ENCODE measurements at places on chromosomes 1 and 21.

DNA sequence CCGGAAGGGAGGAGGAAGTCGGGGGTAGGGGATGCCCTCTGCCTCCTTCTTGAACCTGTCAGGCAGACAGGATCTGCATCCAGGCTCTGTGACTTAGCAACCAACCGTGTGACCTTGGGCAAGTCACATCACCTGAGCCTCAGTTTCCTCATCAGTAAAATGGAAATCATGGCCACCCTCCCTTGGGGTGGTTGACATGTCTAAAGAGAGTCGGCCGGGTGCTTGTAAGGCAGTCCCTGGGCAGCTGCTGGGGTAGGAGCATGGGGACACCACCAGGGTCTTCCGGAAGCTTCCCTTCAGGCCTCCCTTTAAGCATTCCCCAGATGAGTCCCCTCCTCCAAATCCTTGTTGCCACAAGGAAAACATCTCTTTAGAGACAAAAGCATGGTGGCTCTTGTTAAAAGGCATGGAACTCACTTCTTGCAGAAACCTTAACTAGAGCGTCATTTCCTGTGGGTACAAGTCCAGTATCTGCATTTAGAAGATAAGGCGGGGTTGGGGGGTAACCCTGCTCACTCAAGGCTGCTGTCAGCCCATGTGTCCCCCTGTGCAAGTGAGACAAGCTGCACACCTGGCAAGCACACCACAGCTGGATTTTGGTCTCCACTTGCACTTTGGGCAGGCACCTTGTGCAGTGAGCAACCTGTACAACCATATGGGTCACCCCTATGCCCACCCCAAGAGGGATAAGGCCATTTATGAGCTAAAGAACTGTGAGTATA lies 10.4 kb downstream of the CLCNKB start:
- no peak for DNase-seq

- DNase-seq, result no peak
Observed at GRCh38 chr1:199725002-199725565, 302.4 kb upstream of the NR5A2 start.

- peak; percentile 2 for DNase-seq
Observed at GRCh38 chr1:65420590-65421350, at the start of the genes LEPR and LEPROT. TSS of gene LEPR (plus strand) at chr1:65420668. CDS start at chr1:65565566, 144,898 bp downstream. TSS of gene LEPROT (plus strand) at chr1:65420668. CDS start at chr1:65420725, 57 bp downstream.

DNA sequence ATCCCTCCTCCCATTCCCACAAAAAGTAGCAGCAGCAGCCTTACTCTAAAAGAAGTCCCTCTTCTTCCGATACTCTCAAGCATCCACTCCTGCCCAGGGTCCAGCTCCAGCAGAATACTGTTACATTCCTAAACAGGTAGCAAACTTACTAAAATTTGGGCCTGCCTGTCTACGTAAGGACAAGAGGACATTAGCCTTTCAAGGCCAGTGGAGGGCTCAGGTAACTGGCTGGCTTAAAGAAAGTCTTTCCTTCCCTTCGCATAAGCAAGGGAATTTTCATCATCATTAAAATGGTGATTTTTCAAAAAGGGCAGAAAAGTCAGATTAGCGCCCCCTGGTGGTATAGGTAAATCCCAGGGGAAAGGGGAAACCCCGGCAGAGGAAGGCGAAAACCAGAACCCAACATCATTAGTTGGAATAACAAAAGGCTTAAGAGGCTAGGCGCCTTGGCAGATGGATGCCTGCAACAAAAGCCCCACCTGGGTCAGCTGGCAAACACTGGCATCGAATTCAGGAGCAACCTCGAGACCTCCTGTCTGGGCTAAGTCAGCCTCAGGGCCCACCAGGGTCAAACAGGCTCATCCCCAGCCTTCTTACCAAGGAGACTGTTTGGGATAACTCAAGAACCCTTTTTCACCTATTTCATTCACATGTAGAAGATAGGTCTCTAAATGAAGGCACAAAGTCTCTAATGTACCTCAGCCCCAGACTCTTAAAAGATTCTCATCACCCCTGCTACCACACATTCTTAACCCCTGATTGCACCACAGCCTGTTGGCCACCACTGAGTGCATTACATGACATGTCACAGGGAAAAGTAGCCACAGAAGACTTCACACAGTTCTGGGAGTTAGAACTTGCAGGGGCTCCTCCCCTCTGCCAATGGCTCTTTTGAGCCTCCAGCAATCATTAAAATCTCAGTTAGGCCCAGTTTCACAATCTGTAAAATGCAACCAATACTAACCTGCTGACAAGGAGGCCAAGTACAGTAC lies 36.7 kb downstream of the ERI3 start:
- peak; percentile 20 for DNase-seq

GRCh38 chr1:189323091-189323490 lies 1154.6 kb downstream of the BRINP3 start:
- no peak for DNase-seq

DNA sequence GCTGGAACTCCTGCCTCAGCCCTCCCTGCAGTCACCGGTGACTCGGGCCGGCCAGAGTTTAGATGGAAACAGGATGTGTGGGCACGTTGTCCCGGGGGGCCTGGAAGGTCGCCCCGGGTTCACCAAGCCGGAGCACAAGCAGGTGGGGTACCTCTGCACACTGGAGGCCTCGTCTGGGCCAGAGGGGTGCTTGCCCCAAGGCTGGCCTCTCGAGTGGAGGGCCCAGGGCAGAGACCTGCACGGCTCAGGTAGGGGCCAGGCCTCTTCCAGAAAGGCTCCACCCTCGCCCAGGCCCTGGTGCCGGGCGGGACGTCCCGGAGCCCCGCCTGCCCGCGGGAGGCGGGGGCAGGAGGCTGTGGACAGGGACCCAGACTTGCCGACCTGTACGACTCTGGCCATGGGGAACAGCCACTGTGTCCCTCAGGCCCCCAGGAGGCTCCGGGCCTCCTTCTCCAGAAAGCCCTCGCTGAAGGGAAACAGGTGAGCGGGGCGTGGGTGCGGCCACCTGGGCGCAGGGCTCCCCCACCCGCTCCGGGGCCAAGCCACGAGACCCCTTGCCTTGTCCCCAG lies at the start of gene PLEKHN1:
TSS of gene PLEKHN1 (plus strand) at position 348 of the 569 bp plus-strand sequence. CDS start at position 398, 50 bp downstream.
- DNase-seq, result no peak

- no peak for DNase-seq
Observed at GRCh38 chr1:202167708-202168415, 7.5 kb upstream of the PTPN7 start.

- no peak for DNase-seq
Observed at GRCh38 chr1:178189814-178190213, 95.9 kb downstream of the RASAL2 start.

- no peak for DNase-seq
Observed at GRCh38 chr1:9871707-9872425, 38.2 kb downstream of the CTNNBIP1 start.

DNA sequence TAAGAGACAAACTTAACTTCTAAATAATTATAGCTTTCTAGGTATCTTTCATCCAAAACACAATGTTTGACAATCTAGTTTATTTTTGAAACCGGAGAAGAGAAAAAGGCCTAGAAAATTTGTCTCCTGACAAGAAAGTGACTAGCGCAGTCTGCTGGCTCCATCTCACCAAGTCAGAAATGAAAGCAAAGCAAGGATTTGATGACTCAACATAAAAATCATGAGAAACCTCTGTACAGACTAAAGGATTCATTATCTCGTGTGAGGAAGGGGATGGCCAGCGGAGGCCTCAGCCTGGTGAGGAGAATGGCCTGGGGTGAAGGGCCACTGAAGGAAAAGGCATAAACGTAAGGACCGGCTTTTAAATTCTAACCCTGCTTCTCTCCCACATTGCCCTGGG lies 20.0 kb upstream of the TSNAX start:
- no peak for DNase-seq

DNA sequence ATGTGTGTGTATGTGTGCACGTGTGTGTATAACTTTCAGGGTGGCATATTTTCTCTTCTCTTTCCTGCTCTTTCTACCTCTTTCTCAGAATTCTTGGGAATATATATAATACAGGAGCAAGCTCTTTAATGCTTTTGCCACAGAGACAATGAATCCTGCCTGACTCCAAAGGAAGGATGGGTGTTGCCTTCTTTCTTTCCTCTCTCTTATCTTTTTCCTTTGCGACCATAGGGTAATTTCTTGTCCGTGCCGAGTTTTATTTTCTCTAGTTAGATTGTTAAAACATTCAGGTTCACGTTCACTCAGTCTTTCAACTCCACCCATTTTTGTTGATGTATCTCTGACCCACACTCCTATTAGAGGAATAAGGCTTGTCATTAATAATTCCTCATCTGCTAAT lies 129.0 kb upstream of the C1orf21 start:
- no peak for DNase-seq

DNA sequence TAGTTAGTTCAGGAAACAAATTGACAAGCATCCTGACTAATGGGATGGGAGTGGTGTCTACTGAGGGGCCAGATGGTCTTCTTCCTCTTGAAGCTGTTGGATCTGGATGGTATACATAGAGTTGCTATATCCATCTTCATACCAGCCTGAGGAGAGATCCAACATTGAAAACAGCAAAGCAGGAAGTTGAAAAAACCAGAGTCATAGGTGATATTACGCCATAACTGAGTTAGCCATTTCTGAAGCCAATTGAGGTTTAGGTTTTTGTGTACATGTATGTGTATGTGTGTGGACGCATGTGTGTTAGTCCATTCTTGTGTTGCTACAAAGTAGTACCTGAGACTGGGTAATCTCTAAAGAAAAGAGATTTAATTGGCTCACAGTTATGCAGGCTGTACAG lies 2.3 kb upstream of the TSPAN2 start:
- no peak for DNase-seq

- no peak for DNase-seq
Observed at GRCh38 chr1:154859151-154859785, 10.8 kb downstream of the KCNN3 start.

GRCh38 chr1:234675572-234675971 lies 65.6 kb upstream of the IRF2BP2 start:
- no peak for DNase-seq

- DNase-seq, result no peak
Observed at GRCh38 chr1:99970713-99971255, 988 bp downstream of the SLC35A3 start.

GRCh38 chr1:230516889-230517288 lies 90.8 kb upstream of the PGBD5 start:
- DNase-seq, result no peak

- DNase-seq, result no peak
Observed at GRCh38 chr1:43009274-43009673, 50.6 kb upstream of the SLC2A1 start.

DNA sequence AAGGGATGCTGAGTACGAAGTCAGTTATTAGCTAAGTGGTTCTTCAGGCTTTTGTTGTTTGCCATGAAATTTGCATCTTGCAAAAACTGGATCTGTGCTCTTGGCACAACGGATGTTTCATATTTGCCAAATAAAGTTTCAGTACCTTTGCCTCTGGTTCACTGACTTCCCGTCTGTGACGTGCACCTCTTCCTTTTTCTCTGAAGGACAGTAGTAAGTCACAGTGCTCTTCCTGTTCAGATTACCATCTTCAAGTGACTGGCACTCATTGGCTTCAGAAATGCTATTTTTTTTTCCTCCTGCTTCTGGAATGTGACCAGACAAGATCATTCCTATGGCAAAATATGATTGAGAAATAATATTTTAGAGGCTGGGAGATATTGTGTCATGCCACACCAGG lies 75.9 kb upstream of the GREM2 start:
- DNase-seq, result no peak

GRCh38 chr21:28436286-28436932 lies 556.3 kb downstream of the LTN1 start:
- no peak for DNase-seq

GRCh38 chr1:245671349-245671748 lies 516.6 kb downstream of the KIF26B start:
- no peak for DNase-seq

DNA sequence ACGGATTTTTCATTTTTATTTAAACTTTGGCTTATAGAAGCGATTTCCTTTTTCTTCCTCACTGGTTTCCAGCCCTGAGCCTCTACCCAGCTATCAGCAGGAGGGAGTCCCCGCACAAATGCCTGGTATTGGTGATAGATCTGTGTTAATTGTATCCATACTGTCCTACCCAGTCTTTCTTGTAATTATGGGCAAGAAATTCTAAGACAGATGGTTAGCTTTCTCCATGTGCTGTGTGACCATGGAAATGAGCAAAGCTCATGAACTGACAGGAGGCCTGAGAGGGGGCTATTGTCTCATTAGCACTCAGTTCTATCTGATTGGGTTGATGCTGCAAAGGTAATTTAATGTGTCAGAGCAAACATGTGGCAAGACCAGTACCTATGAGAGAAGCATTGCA lies 108.1 kb upstream of the IVNS1ABP start:
- no peak for DNase-seq

DNA sequence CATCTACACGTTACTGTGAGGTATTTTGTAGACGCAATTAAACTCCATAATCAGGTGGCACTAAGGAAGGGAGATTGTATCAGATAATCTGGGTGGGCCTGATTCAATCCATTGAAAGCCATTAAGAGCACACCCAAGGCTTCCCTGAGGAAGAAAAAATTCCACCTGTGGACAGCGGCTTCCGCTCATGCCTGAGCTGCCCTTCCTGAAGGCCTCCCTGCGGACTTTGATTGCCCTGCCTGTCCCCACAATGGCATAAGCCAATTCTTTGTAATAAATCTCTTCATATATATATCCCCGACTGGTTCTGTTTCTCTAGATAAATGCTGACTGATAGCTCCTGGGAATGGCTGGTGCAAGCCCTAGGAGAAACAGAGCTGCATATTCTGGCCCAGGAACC lies 138.3 kb downstream of the TGFBR3 start:
- no peak for DNase-seq

DNA sequence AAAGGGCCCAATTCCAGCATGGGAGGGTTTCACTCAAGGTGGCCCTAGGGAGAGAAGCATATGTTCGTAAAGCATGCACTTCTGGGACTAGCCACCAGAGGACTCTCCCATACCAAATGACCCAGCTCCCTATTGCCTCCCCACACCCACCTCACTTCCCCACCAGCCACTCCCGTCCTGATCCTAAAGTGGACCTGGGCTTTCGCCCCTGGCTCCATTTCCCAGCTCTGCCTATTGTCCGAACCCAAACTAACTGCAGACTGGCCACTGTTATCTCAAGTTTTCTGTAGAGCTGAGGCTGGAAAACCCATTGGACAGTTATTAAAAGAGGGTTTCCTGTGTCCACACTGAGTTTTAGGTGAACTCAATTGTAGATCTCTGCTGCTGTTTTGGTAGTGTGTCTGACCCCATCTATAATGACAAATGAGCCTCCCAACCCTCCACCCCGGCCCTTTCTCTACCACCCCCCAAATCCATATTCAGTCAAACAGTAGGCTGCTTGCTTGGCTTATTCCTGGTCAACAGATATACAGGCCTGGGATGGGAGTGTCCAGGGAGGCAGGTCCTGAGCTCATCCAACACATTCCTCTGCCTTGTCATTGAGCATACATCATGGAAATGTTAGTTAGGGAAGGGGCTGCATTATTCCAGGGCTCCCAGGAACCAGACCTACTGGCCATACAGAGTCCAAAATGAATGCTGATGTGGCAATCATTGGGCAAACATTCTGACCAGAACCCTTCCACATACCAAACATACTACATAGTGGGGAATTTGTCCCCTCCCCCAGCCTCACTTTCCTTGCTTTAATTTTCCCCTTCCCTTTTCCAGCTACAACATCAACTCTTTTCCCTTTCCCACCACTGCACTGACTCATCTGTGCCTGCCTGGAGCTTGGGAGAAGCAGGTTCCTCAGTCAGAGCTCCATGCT lies 59.2 kb downstream of the ABCA4 start:
- DNase-seq, result peak; percentile 10

GRCh38 chr1:212186427-212187207 lies 98.6 kb upstream of the PPP2R5A start:
- no peak for DNase-seq

GRCh38 chr1:230977761-230978490 lies 735 bp downstream of the TTC13 start:
- no peak for DNase-seq
